ENCODE measurements at places on chromosomes 4 and X.
A peak's percentile ranks its signal among the peaks of the same experiment; 100 is the strongest.

- DNase-seq = no peak
These were observed 1.8 kb downstream of the ZFP92 start for GRCh38 chrX:153412746-153413720.

- no peak for DNase-seq
These were observed 5.0 kb downstream of the LNX1 start for GRCh38 chr4:53586121-53586816.

- no peak for DNase-seq
These were observed 916 bp downstream of the MXRA5 start for GRCh38 chrX:3345281-3346191.

- DNase-seq = peak; percentile 12
These were observed 62.5 kb upstream of the GPR174 start for GRCh38 chrX:79081895-79082512.

GRCh38 chr4:38764277-38764676, 18.5 kb downstream of the TLR10 start:
- no peak for DNase-seq

GRCh38 chr4:166875821-166876220, 358.5 kb downstream of the SPOCK3 start:
- no peak for DNase-seq

- no peak for DNase-seq
These were observed 141.1 kb upstream of the ZXDA start for GRCh38 chrX:58051346-58051745.

All from T follicular helper cell (primary cell).